ENCODE measurements at places on chromosomes 16 and 17. TPM values are rescaled to one million over a fixed set of nuclear protein-coding genes. Genes with fewer than 3 reads are reported as not detected.

DNA sequence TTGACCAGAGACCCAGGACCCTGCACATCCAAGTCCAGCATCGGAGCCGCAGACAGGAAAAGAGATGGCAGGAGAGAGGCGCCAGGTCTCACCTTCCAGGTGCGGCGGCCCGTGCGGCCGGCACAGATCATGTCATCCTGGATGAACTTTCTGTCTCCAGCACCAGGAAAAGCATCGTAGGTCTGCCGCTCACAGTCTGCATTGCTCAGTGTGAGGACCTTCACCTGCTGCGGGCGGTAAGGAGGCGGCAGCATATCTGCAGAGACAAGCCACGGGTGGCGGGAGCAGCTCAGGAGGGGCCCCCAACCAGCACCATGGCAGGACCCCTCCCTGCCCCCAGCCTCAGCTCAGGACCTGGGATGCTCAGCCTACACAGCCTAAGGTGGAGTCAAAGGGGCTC lies 17.9 kb downstream of the TPSD1 start:
- no peak for DNase-seq

GRCh38 chr17:62802561-62803205 lies 5.4 kb downstream of the MARCHF10 start:
- no peak for DNase-seq

GRCh38 chr17:83026311-83026811 lies 53.0 kb upstream of the METRNL start:
- no peak for DNase-seq

DNA sequence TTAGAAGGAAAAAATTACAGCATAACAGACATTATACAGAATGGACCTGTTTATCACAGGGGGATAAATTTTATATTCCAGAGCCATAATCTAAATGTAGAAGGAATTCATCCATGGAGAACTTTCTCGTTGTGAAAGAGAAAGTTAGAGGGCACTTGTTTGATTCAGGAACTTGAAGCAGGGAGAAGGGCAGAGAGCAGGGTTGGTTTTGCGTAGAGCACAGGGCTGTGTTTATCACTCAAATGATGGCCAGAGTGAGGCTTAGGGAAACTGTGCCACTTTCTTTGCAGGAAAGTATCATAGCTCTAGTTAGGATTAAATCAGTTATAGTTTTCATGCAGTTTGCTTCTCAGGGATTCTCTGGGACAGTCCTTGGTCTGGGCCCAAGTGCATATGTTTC lies 29.1 kb upstream of the MED13 start:
- no peak for DNase-seq

GRCh38 chr17:2400877-2401425 lies at the start of gene MNT:
Gene MNT (minus strand): TSS chr17:2401060. CDS start chr17:2400712, 348 bp downstream.
- peak; percentile 83 for DNase-seq

GRCh38 chr17:57329380-57330214 lies 73.3 kb downstream of the MSI2 start:
- no peak for DNase-seq

Gene SLC6A2
- not detected for total RNA-seq

Gene KREMEN2
- total RNA-seq: not detected

Gene CD300A
- not detected for total RNA-seq

Gene ALOX15B
- not detected for total RNA-seq

Gene CLEC18B
- total RNA-seq: 0.13 TPM

All from dermis microvascular lymphatic vessel endothelial cell (primary cell).